ENCODE measurements at places on chromosomes 12 and 14.

DNA sequence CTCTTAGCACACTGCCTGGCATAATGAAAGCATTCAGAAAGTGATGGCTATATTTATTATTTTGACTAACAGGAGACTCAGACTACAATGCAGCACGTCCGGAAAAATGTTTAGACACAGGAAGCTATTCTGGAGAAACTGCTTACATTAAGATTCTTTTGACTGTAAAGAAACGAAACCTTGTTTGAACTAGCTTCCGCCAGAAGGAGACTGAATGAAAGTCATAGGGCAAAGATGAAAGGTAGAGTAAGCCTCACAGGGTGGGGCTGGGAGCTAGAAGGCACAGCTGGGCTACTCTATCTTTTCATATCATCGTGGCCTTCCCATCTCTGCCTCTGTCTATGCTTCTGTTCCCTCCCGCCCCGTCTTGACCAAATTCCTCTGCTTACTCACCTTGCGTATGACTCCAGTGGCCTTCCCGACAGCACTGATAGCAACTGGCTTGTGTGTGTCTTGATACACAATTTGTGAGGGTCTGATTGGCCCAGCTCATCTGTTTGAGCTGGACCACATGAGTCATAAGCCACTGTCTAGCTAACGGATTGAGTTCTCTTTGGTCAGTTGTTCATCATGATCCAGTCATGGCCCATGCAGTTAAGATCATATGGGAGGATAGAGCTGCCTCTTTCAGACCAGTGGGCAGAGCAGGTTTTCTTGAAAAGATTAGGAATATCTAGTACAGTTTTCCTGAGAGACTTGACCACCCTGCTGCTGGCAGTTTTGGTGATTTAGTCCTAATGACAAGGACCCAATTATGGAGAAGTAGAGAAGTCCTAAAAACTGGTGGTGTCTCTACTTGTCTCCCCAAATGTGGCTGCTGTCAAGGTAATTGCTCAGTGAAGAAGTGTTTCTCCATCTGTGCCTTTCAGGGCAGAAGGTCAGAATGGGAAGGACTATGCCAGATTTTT lies 151.5 kb upstream of the SLC38A2 start:
- no peak for DNase-seq

- no peak for DNase-seq
Observed at GRCh38 chr14:22276913-22277816, 311.9 kb downstream of the DAD1 start.

DNA sequence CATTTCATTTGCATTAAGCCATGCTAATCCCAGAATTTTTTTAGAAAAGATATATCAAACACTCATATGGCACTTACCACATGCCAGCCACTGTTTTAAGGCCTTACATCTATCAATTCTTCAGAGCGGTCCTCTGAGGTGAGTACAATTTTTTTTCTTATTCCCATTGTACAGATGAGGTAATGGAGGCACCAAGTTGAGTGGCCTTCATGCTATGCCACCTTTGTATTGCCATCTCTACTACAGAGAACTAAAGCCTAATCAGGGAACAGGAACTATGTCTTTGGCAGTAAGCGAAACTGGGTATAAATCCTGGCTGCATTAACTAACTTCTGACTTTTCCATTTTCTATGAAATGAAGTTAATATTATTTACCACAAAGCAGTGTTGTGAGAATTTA lies 27.1 kb downstream of the SLC38A4 start:
- no peak for DNase-seq

DNA sequence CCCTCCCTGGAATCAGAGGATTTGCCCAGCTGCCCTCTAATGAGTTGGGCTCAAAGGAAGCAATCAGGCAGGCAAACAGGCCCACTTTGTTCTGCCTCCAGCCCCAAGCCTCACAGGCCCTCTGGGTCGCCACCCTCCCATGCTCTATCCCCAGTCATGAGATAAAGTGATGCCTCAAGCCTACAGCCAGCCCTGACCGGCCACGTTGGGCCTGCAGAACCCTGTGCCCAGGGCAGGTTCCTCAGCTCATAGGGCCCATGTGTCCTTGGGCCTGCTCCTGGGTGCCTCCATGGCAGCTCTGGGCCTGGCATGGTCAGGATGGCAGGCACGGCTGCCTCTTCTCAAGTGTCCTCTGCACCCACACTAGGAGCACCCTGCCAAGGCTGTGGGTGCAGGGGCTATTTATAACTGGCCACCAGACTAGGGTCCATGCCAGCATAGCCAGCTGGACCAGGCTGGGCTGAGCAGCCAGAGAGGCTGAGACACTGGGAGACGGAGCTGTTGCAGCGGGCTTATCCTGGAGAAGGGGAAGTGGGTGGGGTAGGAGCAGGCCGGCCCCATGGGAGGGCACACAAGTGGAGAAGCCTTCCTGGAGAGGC lies 20.2 kb downstream of the HDAC7 start:
- no peak for DNase-seq

DNA sequence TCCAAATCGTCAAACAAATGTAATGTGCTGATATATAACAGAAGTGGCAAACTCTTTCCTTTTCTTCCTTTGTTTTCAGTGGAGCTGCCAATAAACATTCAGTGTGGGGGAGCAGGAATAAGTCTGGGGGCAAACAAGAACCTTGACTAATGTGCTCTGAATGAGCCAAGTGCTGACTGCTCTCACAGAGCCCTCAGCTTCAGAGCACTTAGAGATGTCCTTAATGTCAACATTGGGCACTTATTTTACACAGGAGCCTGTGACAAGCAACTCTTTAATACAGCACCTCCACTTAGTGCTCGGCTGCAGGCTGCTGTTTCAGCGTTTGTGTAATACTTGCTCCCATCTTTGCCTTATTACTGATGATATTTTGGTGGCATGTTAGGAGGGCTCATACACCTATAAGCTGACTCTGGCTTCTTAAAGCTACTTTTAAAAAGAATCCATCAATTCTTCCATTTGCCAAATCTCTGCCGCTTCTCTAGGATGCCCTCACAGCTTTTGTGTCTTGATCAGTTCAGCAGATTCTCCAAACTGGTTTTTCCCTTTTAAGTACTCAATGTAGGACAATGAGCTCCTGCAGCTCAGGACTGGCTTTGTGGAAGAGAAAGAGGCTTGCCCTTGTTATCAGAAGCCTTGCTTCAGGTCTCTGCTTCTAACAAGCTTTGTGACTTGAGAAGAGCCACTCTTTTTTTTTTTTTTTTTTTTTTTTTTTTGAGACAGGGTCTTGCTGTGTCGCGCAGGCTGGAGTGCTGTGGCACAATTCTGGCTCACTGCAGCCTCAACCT lies 206.6 kb downstream of the MON2 start:
- no peak for DNase-seq

- DNase-seq = no peak
Observed at GRCh38 chr12:96226801-96227348, 32.7 kb downstream of the ELK3 start.

- no peak for DNase-seq
Observed at GRCh38 chr14:68894802-68895703, 84.0 kb downstream of the ACTN1 start.

DNA sequence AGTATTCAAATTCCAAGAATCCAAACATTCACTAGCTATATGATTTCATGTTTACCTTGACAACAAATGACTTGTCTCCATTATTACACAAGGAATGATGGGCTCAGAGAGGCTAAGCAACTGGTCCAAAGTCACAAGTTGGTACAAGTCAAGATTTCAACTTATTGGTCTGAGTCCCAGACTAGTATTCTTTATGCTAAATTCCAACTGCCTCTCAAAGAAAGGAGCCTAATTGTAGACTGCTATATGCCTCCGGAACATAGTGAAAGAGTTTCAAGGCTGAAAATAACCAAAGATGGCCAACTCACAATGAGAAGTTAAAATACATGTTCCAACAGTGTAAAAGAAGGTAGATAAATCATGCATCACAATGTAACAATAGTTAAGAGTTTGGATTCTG lies 7.5 kb downstream of the BTG1 start:
- no peak for DNase-seq

GRCh38 chr14:98889836-98890185 lies 382.2 kb downstream of the BCL11B start:
- no peak for DNase-seq

DNA sequence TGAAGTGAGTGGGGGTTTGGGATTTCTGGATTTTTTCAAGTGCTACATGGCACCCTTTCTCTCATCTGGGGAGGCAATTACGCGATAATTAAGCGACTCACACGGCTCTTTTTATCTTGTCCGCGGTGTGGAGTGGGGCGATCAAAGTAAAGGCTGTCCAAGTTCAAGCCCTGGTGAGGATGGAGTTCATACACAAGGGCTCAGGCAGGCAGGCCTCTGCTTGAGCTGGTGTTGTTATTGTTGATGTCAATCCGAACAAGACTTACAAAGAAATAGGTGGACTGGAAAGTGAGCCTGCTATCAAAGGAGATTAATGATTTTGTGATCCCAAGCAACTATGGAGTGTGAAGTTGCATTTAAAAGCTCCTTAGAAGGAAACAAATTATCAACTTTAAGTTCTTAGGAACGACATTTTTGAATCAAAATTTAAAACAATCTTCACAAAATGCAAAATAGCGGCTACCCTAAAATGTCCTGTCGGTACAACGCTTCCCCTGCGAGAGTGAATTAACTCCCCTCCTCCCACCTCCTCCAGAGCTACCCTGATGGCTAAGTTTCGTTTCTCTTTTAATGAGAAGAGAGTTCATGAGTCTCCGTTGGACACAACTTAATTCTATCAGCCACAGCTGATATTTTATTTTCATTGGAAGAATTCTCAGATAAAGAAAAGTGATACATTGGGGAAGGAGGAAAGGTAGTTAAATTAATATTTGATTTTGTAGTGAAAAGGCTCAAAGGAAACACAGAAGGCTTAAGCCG lies 5.9 kb downstream of the FOXA1 start:
- no peak for DNase-seq

- no peak for DNase-seq
Observed at GRCh38 chr12:124216966-124217365, 77.9 kb upstream of the RFLNA start.

- DNase-seq = no peak
Observed at GRCh38 chr12:6507102-6507998, 13.4 kb downstream of the NCAPD2 start.

DNA sequence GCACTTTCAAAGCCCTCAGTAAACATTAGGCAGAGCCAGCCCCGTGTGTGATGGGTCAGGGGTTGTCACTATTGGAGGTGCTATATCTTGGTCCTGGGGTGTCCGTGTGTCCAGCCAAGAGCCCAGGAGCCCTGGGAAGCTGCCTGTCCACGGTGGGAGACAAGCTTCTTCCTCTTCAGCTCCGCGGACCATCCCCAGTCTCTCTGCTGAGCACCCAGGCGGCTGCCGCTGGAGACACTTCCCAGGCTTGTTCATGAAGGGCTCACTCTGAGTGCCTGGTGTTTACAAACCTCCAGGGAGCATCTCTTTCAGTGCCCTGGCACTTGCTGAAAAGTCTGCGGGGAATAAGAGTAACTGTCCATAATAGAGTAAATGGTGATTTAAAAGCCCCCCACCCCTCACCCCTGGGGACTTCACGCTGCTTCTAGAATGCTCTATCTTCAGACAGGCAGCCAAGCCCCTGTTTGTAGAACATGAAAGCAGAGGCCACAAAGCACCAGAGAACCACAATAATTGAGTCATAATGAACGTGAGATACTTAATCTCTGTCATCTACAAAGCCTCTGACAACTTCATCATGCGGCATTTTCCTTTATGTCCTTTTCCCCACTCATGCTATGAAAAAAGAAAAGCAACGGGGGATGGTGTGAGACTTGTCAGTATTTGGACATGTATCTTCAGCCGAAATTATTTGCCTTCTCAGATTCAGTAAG lies 178.6 kb downstream of the TMEM132C start:
- DNase-seq = no peak

GRCh38 chr12:98893675-98894411 lies 248.8 kb downstream of the APAF1 start:
- DNase-seq = no peak

GRCh38 chr14:50875359-50876070 lies 3.7 kb downstream of the ABHD12B start:
- peak; percentile 79 for DNase-seq

GRCh38 chr14:29217813-29218450 lies 451.3 kb downstream of the FOXG1 start:
- DNase-seq = no peak

DNA sequence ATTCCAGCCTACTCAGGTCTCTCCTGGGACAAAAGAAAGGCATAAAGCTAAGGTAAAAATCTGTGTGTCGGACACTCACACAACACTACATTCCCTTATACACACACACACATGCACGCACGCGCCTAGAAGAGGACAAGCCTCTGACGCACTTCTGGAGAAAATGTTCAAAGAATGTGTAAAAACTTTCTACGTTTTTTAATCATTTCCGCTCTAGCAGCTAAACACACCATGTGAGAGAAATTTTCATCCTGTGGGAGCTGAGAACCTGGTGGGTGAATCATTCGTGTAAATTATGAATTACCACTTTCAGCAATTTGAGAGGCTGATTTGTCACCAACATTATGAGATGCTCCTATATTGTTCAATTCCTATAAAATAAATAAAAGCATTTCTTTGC lies 494.5 kb downstream of the TMEM132D start:
- DNase-seq = no peak

DNA sequence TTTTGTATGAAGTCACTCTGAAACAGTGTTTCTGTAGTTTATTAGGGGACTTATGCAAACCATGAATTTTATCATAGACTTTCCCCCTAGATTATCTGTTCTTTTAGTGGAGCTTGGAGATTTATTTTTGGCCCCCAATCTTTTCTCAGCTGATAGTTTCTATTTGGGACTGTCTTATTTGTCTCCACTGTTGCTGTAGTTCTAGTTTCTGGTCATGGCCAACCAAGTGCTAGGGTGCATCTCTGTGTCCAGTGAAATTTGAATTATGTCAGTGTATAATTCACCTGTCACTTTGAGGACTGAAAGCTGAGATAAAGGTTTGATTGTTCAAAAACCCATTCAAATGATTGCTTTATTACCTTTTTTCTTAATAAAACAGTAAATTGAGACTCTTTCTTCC lies 61.3 kb downstream of the KTN1 start:
- no peak for DNase-seq

GRCh38 chr14:75307700-75308379 lies 29.2 kb downstream of the FOS start:
- peak; percentile 83 for DNase-seq

- no peak for DNase-seq
Observed at GRCh38 chr12:120324841-120325417, 2.6 kb downstream of the PLA2G1B start.

DNA sequence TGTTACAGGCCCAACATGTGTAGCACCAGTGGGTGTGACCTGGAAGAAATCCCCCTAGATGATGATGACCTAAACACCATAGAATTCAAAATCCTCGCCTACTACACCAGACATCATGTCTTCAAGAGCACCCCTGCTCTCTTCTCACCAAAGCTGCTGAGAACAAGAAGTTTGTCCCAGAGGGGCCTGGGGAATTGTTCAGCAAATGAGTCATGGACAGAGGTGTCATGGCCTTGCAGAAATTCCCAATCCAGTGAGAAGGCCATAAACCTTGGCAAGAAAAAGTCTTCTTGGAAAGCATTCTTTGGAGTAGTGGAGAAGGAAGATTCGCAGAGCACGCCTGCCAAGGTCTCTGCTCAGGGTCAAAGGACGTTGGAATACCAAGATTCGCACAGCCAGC lies 8.6 kb downstream of the BCL2L14 start:
- no peak for DNase-seq

- DNase-seq = peak; percentile 74
Observed at GRCh38 chr12:57549909-57550640, at the start of gene KIF5A. Gene KIF5A (plus strand): TSS chr12:57550044. CDS start chr12:57550272, 228 bp downstream.

Measured in CD4-positive, alpha-beta T cell (primary cell).